ENCODE measurements at places on chromosomes 7 and 10. TPM values are rescaled to one million over a fixed set of nuclear protein-coding genes. Genes with fewer than 3 reads are reported as not detected.

- no peak for DNase-seq
Measured at GRCh38 chr10:110174816-110175215, 32.6 kb upstream of the MXI1 start.

GRCh38 chr10:22605168-22605567, 109.2 kb downstream of the PIP4K2A start:
- DNase-seq, result peak; percentile 81

DNA sequence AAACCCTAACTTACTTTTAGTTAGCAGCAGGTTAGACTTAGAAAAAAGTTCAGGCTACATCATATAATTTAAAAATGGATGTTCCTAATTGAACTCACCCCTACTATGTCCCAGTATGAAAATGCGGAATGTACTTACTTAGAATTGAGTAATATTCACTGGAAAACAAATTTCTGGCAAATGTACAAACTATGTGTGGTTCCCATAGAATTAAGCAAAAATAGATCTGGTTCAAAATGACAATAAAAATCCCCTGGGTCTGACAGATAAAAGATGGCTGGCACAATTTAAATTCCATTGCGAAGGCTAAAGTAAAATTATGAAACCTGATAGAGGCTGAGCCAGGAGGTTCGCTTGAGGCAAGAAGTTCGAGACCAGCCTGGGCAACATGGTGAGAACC, 42.4 kb upstream of the PRKAR2B start:
- no peak for DNase-seq

DNA sequence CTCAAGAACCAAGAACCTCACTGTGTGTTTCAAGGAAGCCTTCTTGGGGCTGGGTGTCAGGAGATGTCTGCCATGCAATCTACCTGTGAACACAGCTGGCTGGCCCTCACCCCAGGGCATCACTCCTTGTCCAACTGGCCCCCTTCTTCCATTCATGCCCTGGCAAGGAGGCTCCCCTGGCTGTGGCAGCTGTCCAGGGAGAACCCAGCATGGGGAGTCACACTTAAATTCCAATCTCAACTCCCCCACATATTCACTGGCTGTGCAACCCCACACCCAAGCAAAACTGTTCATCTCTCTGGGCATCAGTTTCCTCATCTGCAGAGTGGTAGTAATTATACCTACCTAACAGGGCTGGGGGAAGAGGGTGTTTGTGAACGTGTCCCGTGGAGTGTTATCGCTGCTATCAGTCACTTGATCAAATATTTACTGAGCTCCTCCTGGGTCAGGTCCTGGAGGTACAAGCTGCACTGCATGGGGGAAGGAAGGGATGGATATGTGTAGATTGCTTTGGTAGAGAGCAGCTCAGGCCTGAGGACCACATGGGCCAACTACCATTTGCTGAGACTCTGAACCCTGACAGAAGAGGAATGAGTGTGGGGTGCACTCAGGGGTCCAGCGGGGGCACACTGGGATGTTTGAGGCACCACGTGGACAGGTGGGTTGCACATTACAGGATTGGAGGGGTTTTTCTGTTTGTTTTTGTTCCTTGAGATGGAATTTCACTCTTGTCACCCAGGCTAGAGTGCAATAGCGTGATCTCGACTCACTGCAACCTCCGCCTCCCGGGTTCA, 2.1 kb upstream of the GPRIN2 start:
- DNase-seq, result no peak

DNA sequence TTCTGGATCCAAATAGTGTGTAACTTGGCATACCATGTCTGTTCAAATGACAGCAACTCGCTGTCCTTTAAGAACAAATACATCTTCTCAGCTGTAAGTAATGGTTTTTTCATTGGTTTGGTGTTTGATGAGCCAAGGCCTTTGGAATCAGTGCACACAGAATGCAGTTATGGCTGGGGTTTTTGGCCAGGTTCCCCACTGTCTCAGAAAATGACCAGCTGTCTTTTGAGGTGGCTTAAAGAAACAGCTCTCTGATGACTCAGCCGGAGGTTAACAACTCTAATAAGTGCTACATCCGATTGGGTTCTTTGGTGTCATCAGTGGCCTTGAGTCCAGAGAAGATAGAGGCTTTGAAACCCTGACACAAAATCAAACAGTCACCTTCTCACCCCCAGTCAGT, 688.4 kb downstream of the REEP3 start:
- peak; percentile 77 for DNase-seq

DNA sequence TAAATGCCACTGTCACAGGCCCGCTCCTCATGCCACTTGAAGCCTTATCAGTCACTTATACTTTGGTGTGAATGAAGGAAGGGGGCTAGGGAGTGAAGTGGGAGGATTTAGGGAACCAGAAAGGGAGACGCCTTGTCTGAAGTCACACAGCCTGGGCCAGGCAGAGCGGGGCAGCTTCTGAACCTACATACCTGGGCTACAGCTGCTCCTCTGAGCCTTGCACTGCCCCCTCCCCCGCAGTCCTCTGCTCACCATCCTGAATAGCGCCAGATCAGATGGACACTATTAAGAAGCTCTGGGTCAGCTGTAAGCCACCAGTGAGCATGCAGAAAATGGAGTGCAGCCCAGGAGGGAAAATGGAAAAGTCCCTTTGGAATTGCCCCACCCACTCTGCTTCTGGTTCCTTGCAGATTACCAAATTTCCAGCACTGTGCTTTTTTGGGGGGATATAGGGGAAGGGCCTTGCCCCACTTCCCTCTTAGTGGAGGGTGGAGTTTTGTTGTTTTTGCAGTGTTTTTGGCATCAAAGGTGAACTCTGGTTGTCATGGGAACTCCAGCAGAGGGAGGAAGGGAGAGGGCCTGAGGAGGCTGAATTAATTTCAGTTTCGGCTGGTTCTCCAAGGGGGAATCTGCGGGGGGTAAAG, 35.0 kb upstream of the ADCYAP1R1 start:
- DNase-seq, result no peak

- peak; percentile 63 for DNase-seq
Measured at GRCh38 chr10:97333601-97334369, 744 bp downstream of the FRAT2 start.

GRCh38 chr10:122117475-122117874, 128.5 kb downstream of the TACC2 start:
- peak; percentile 21 for DNase-seq

DNA sequence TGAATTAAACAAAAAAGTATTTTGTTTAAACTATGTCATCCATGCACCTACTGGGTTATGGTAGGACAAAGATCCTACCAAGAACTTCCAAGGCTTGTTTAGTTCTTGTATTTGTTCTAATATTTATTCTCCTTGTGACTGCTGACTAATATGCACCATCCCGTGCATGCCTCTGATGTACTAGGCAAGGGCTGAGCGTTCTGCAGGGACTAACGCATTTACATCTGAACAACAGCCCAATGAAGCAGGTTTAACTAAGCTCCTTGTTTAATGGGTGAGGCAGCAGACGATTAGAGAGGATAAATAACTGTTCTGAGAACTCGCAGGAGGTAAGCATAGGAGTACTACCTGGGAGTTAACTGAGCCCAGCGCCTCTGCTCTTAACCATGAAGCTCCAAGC, 64.9 kb downstream of the KIAA1549 start:
- DNase-seq, result no peak

- DNase-seq, result peak; percentile 24
Measured at GRCh38 chr10:123761038-123761428, 94.9 kb downstream of the GPR26 start.

- DNase-seq, result peak; percentile 71
Measured at GRCh38 chr7:55158541-55159382, 139.9 kb downstream of the EGFR start.

DNA sequence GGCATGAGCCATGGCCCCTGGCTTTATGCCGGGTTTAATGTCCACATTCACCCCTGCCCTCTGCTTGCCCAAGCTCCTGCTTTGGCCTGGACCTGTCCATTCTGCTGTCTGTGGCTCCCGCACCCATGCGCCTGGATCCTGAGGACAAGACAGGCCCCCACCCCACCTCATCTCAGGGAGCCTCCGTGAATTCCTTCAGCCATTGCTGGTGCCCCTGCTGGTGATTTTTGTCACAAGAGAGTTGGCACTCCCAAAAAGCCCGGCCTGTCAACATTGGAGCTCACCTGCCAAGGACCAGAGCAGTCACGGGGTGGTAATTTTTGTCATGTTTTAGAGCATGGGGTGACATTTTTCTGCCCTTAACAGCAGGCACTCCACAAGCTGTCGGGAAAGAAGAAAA, 127.5 kb upstream of the PLXNA4 start:
- no peak for DNase-seq

GRCh38 chr10:28442403-28442802, 90.5 kb upstream of the WAC start:
- no peak for DNase-seq

GRCh38 chr7:117085275-117085674, 132.0 kb downstream of the ST7 start:
- DNase-seq, result no peak

- no peak for DNase-seq
Measured at GRCh38 chr7:80536426-80536825, 24.6 kb upstream of the GNAT3 start.

DNA sequence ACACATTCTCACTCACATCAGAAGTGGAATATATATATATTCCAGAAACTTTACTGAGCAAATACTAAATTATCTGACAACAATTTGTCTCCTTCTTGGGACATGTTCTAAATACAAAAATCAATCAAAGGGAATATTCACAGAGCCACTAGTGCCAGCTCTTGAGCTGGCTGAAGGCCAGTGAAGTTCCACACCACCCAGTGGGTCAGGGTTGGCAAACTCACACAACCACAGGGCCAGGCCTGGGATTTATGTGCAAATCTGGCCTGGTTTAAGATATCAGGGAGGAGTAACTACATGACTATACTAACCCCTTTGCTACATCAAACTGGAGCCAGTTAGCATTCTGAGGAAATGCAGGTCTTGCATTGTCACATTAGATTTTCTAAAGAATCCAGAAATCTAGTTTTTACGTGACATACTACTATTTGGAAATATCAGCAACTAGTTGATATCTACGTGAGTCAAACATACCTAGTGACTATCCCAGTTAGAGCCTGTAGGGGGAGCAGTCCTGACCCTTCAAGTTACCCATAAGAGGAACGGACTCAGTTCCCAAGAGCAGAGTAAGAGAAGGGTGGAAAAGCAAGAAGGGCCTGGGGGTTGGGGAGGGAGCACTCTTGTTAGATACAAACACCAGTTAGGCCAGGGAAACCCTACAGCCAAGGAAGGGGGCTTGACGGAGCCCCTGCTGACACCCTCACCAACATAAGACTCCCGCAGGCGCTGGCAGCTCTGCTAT, 600.4 kb downstream of the KCNMA1 start:
- DNase-seq, result peak; percentile 24

DNA sequence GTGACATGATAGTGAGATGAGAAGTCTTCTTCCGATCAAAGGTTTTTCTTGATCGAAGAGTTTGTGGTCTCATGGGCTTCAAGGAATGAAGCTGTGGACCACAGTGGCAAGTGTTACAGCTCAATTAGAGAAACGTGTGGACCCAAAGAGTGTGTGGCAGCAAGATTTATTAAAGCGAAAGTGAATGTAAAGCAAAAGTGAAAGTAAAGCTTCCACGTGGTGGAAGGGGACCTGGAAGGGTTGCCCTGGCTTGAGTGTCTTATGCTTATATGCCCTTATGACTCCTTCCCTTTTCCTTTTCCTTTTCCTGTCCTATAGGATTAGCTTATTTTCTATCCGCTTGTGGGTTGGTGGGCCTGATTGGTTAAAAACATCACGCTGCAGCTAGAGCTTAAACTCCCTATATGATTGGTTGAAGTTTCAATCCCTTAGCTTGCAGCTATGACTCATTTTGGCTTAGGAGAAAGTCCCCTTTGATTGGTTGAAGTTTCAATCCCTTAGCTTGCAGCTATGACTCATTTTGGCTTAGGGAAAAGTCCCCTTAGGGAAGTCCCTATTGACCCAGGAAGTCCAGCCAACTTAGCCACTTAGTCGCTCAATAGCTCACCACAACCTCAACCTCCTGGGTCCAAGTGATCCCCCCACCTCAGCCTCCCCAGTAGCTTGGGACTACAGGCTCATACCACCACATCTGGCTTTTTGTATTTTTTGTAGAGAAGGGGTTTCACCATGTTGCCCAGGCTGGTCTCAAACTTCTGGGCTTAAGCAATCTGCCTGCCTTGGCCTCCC, 34.7 kb downstream of the MRPS24 start:
- DNase-seq, result peak; percentile 81

DNA sequence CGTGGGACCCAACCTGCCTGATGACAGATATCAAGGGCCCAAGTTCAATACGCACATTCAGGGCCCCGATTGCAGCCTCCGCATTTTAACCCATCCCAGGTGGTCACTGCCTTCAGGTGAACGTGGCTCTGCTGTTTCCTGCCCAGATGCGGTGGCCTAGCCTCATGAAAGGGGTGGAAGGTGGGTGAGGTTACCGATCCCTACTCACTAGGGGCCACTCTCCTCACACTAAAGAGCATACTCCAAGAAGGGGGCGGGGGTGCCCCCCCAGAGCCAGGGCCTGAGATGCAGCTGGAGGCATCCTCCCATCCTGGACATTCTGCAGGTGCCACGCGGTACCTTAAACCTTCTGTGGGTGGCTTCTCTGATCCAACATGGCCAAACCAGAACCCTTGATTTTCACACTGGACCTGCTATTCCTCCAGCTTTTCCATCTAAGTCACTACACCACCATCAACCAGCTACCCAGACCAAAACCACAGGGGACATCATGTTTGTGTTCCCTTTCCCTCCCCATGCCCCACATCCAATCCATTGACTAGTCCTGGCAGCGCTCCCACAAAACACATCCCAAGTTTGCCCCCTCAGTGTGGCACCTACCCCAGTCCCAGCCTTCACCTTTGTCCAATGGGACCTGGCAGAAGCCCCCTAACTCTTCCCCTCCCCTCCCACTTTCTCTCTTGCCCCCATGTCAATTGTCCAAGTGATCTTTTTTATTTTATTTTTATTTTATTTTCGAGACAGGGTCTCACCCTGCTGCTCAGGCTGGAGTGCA, 30.0 kb downstream of the PRLHR start:
- DNase-seq, result no peak

- no peak for DNase-seq
Measured at GRCh38 chr7:155300641-155301452, 3.2 kb downstream of the INSIG1 start.

- DNase-seq, result no peak
Measured at GRCh38 chr10:113823389-113823788, 30.5 kb downstream of the DCLRE1A start.

Gene ANKRD61
- 0.20 TPM for total RNA-seq

Gene AGR2
- not detected for total RNA-seq

Gene REEP3
- total RNA-seq, result 57.6 TPM

Gene AMZ1
- total RNA-seq, result 8.5 TPM

Gene DKK1
- total RNA-seq, result 7.3 TPM

Gene BTBD16
- not detected for total RNA-seq

Gene WNT2
- total RNA-seq, result not detected

Gene MSMB
- total RNA-seq, result not detected

Gene IL2RA
- total RNA-seq, result not detected

Gene CUBN
- total RNA-seq, result 0.98 TPM

Gene TRIP6
- total RNA-seq, result 58.9 TPM

Gene FOXP2
- 0.10 TPM for total RNA-seq

Data from RPMI7951 (cell line).